ENCODE measurements at places on chromosomes 11 and 22. TPM values are rescaled to one million over a fixed set of nuclear protein-coding genes. Genes with fewer than 3 reads are reported as not detected.

DNA sequence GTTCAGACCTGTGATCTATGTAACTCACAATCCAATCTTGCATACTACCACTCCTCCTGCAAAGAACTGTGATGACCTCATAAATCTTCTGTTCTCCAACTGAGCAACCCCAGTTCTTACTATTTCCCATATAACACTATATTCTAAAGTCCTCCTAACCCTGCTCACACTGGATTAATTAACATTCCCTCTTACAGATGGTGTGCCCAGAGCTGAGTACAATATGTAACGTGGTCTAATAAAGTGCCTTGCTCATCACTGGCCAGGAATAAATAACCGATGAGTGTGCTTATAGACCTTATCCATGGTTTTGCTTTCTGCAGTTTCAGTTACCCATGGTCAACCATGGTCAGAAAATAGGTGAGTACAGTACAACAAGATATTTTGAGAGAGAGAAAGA, 28.6 kb downstream of the PRCP start:
- H3K4me3 ChIP-seq: no peak overlapping the region
- DNase-seq: no peak
- H3K27me3 ChIP-seq: no peaks in the 10 kb centered on the region
- H3K4me1 ChIP-seq: peaks cover 31% of the 10 kb centered on the region

GRCh38 chr11:72123117-72123653, 10.7 kb upstream of the ANAPC15 start:
- peaks cover 68% of the 10 kb centered on the region for H3K27me3 ChIP-seq
- H3K27ac ChIP-seq: no peak overlapping the region
- H3K4me3 ChIP-seq: no peak overlapping the region
- no peaks in the 10 kb centered on the region for H3K4me1 ChIP-seq
- H3K36me3 ChIP-seq: peaks cover 16% of the 10 kb centered on the region

GRCh38 chr22:28175730-28176492, 256.9 kb upstream of the PITPNB start:
- H3K27me3 ChIP-seq: no peaks in the 10 kb centered on the region
- no peaks in the 10 kb centered on the region for H3K36me3 ChIP-seq
- H3K4me1 ChIP-seq: 0 out of 2 replicates have a peak, but pooled peaks cover 3% of the 10 kb centered on the region
- no peak for DNase-seq

GRCh38 chr11:122141725-122142124, 25.7 kb upstream of the BLID start:
- H3K36me3 ChIP-seq: no peaks in the 10 kb centered on the region
- H3K27me3 ChIP-seq: peaks cover 62% of the 10 kb centered on the region
- no peak overlapping the region for H3K4me3 ChIP-seq

- H3K27ac ChIP-seq: no peak overlapping the region
- H3K27me3 ChIP-seq: no peaks in the 10 kb centered on the region
- H3K36me3 ChIP-seq: no peaks in the 10 kb centered on the region
- no peaks in the 10 kb centered on the region for H3K4me1 ChIP-seq
- H3K4me3 ChIP-seq: no peak overlapping the region
Observed at GRCh38 chr11:1116104-1116503, 41.4 kb downstream of the MUC2 start.

DNA sequence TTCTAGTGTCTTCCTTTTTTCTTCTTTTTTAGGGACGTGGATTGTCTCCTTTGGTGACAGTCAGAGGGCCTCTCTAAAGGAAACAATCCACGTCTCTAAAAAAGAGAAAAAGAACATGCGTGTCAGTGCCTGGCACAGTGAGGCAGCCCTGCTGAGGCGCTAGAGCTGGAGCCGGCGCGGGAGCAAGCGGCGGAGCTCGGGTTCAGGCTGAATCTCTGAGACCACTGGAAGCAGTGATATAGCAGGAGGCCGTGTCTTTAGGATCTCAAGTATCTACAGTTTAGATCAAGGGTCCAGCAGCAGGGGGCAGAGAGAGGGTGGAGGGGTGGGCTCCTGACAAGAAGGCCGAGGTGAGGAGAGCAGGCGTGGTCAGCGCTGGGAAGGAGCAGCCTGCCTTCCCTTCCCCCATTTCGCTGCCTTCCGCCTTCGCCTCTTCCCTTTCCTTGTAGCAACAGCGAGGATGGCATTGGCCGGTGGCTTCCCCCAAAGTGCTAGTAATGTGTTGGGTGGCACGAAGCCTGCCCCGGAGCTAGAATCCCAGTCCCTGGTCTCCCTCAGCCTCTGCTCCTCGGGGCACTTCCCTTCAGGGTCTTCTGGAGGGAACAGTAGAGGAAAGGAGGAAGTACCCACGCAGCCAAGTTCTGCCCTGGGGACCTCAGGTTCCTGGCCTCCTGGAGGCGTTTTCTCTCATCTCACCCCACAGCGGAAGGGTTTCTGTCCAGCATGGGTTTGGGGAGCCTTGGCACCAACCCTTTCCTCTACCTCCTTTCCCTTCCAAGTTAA, 28.2 kb upstream of the RAB1B start:
- H3K4me1 ChIP-seq: no peaks in the 10 kb centered on the region
- peaks cover 2% of the 10 kb centered on the region for H3K36me3 ChIP-seq
- H3K27ac ChIP-seq: peak overlapping the region; percentile 25
- H3K27me3 ChIP-seq: no peaks in the 10 kb centered on the region
- DNase-seq: no peak
- H3K4me3 ChIP-seq: no peak overlapping the region

DNA sequence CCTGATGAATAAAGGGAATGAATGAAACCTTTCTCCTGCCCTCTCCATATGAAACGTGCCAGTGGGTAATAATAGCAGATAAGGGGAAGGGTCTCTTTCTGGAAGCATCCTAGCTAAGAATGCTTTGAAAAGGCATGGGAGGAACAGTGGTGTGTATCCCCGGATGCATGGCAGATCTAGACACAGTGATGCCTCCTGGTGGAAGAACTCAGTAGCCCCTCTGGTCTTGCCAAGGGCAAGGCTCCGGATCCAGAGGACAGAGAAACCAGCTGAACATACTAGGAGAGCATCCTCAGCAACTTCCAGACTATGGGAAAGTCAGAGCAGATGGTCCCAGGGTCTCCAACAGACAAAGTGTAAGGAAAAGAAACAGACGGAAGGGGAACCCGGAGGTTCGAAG, 6.4 kb downstream of the BAIAP2L2 start:
- H3K36me3 ChIP-seq: no peaks in the 10 kb centered on the region
- no peak overlapping the region for H3K4me3 ChIP-seq
- peak; percentile 62 for DNase-seq
- 0 out of 2 replicates have a peak, but pooled peaks cover 2% of the 10 kb centered on the region for H3K27me3 ChIP-seq
- H3K4me1 ChIP-seq: no peaks in the 10 kb centered on the region
- peak overlapping the region; percentile 90 for H3K27ac ChIP-seq

GRCh38 chr11:111729831-111730311, 36.3 kb downstream of the PPP2R1B start:
- peaks cover 11% of the 10 kb centered on the region for H3K36me3 ChIP-seq
- no peak for DNase-seq
- peaks cover 2% of the 10 kb centered on the region for H3K4me1 ChIP-seq
- H3K27me3 ChIP-seq: no peaks in the 10 kb centered on the region

- peaks cover 49% of the 10 kb centered on the region for H3K27me3 ChIP-seq
- no peak overlapping the region for H3K27ac ChIP-seq
- peaks cover 4% of the 10 kb centered on the region for H3K4me1 ChIP-seq
- peaks cover 16% of the 10 kb centered on the region for H3K36me3 ChIP-seq
- no peak overlapping the region for H3K4me3 ChIP-seq
Observed at GRCh38 chr11:71384561-71384960, 63.6 kb downstream of the DHCR7 start.

- H3K27me3 ChIP-seq: no peaks in the 10 kb centered on the region
- peaks cover 86% of the 10 kb centered on the region for H3K36me3 ChIP-seq
- peak overlapping the region; percentile 82 for H3K27ac ChIP-seq
Observed at GRCh38 chr22:45180146-45180679, 16.5 kb downstream of the NUP50 start.

GRCh38 chr22:39283322-39284141, 35.9 kb downstream of the RPL3 start:
- H3K27me3 ChIP-seq: no peaks in the 10 kb centered on the region
- no peak for DNase-seq
- no peaks in the 10 kb centered on the region for H3K36me3 ChIP-seq
- no peak overlapping the region for H3K27ac ChIP-seq

DNA sequence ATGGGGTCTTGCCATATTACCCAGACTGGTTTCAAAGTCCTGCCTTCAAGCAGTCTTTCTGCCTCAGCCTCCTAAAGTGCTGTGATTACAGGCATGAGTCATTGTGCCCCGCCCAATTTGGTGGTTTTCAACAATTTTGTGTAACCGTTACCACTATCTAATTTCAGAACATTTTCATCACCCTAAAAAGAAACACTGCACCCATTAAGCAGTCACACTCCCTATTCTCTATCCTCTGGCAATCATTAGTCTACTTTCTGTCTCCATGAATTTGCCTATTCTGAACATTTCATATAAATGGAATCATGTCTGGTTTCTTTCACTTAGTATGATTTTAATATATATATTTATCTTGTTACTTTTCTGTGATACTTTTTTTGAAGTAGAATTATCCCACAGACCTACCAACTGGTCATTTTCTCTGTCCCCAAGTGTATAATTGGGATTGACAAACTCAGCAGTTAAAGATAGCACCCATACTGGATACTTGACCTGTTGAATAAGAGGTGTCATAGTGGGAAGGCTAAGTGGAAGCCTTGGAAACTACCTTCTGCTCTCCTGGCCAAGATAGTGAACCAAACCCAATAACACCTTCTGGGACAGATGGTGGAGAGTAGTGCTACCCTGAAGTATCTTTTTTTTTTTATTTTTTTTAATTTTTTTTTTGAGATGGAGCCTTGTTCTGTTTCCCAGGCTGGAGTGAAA, 64.8 kb downstream of the STIM1 start:
- H3K36me3 ChIP-seq: no peaks in the 10 kb centered on the region
- H3K27ac ChIP-seq: no peak overlapping the region
- no peak overlapping the region for H3K4me3 ChIP-seq
- no peaks in the 10 kb centered on the region for H3K4me1 ChIP-seq
- DNase-seq: no peak
- H3K27me3 ChIP-seq: peaks cover 2% of the 10 kb centered on the region

DNA sequence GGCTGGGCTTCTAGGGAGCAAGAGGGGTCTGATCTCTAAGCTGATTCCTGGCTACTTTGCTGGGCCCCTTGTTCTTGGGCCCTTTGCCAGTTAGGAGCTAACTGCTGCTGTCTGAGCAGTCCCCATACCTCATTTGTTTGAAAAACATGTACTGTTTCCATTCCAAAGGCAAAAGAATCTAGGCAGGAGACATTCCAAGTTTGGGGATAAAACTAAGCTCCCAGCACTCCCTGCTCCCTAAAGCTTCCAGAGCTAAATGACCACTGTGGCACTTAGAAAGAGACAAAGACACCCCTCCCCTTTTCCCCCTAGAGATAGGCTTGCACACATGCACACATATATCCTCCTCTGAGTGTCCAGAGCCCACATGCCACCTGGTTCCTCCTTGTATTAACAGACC, 22.7 kb upstream of the RRM1 start:
- H3K27ac ChIP-seq: no peak overlapping the region
- H3K4me3 ChIP-seq: no peak overlapping the region
- no peaks in the 10 kb centered on the region for H3K36me3 ChIP-seq
- no peaks in the 10 kb centered on the region for H3K4me1 ChIP-seq

- H3K27me3 ChIP-seq: no peaks in the 10 kb centered on the region
- H3K27ac ChIP-seq: no peak overlapping the region
- no peak overlapping the region for H3K4me3 ChIP-seq
- no peak for DNase-seq
- H3K4me1 ChIP-seq: peaks cover 13% of the 10 kb centered on the region
Observed at GRCh38 chr22:21941921-21942320, 10.7 kb downstream of the PPM1F start.

The CABP4 gene
- not detected for total RNA-seq

The CLTCL1 gene
- total RNA-seq: 15.5 TPM

The CARD16 gene
- not detected for total RNA-seq
